ENCODE measurements at places on chromosomes 4 and X.
A peak's percentile ranks its signal among the peaks of the same experiment; 100 is the strongest.

- peak; percentile 74 for DNase-seq
Measured at GRCh38 chrX:107000013-107000515, at the start of gene MORC4. MORC4 (minus strand) TSS chrX:107000212; CDS start chrX:106999969, 243 bp downstream.

DNA sequence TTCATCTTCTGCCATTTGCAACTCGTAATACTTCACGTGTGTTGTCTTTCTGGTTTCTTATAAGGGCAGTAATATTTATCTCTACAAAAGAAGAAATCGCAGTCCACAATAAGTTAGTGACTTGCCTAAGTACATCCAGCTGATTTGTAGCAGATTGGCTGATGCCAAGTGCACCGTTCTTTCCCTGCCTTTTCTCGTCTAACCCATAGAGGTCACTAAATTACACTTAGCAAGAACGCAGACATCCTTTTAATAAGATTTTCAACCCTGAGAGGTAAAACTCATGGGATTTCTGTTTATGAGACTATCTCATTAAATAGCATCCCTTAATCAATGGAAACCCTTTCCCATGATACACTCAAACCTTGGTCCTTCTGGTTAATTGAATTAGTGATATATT, 408.6 kb upstream of the ACTRT1 start:
- no peak for DNase-seq

GRCh38 chrX:52852110-52852860, 15.6 kb downstream of the XAGE3 start:
- DNase-seq, result no peak

DNA sequence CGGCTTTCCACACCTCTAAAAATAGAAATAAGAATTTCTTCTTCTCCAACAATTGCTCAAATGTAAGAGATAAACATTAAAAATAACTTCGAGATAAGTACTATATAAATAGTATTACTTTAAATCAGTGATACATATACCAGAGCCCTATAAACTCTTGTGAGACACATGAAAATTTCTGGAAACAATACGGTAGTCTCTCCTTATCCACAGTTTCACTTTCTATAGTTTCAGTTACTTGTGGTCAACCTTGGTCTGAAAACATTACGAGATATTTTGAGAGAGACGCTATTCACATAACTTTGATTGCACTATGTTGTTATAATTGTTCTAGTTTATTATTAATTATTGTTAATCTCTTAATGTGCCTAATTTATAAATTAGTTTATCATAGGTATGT, 101.5 kb upstream of the CXXC4 start:
- DNase-seq, result no peak

DNA sequence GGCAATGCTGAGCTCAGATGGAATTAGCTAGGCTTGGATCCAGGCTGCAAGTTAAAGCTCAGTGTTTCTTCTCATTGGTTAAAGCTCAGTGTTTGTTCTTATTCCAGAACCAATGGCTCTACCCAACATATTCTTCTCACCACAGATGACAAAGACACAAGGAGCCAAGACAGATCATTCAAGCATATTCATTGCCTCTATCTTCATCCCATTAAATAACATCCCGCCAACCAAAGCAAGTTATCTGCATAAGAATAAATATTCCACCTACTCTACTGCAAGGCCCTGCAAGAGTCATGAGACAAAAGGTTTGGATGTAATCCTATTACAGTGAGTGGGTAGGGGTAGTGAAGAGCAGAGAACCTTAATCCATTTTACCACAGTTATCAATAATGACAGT, 766.5 kb downstream of the C4orf33 start:
- DNase-seq, result no peak

DNA sequence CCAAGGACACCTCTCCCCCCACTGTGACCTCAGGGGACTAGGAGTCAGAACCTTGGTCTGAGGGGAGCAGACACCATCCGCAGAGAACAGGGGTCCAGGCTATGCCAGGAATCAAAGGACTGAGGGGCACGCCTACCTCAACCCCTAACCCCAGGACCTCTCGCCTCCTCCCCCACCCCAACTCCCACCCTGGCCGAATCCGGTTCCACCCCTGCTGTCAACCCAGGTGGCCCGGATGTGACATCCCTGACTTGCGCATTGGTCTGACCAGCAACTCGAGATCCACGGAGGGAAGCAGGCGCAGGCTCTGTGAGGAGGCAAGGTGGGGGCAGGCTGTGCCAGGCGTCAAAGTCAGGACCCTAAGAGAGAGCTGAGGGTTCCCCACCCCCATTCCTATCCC, 468 bp upstream of the MAGEA4 start:
- no peak for DNase-seq

GRCh38 chrX:134646691-134647090, 11.6 kb downstream of the PLAC1 start:
- no peak for DNase-seq

GRCh38 chr4:95985051-95985450, 145.2 kb downstream of the PDHA2 start:
- no peak for DNase-seq

GRCh38 chr4:64266669-64267068, 142.6 kb downstream of the TECRL start:
- no peak for DNase-seq

Measured in fibroblast of pulmonary artery (primary cell).